ENCODE measurements at places on chromosomes 12 and 14.

GRCh38 chr12:78562368-78563205, 302.0 kb upstream of the SYT1 start:
- no peak for DNase-seq

GRCh38 chr12:46224386-46224785, 44.5 kb downstream of the SLC38A1 start:
- no peak for DNase-seq

DNA sequence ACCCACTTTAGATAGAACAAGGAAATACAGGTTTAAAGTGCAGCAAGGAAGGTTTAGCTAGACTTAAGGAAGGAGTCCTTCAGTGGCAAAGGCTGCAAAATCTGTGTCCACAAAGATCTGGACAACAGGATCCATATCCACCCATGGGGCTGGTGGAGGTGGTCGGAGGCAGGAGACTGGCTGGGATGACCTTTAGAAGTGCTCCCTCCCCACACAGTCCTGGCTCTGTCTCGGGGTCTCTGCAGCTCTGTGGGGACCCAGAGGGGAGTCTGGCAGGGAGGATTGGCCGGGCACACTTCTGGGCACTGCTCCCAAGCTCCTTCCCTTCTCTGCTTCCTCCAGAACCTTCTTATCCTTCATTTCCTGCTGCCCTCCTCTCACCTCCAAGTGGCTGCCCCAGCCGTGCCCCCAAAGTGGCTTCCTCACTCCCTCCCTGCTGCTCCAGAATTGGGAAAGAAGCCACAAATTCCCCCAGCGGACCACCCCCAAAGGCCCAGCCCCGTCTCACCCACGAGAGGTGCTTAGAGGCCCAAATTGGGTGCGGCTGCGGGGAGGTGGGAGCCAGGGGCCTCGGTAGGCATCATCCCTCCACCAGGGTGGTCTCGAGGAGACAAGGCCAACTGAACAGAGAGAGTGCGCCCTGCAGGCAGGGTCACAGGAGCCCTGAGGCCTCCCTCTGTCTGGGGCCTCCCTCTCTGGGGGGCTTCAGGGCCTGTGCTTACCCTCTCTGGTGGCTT, 21.9 kb upstream of the PGF start:
- DNase-seq: no peak

- no peak for DNase-seq
Measured at GRCh38 chr12:55720071-55720564, at the start of gene RDH5. Gene RDH5 (plus strand): TSS chr12:55720393. CDS start chr12:55721185, 792 bp downstream.

- DNase-seq: no peak
Measured at GRCh38 chr12:79124385-79124784, 259.8 kb downstream of the SYT1 start.

- no peak for DNase-seq
Measured at GRCh38 chr14:95885278-95885677, 8.6 kb downstream of the TUNAR start.

DNA sequence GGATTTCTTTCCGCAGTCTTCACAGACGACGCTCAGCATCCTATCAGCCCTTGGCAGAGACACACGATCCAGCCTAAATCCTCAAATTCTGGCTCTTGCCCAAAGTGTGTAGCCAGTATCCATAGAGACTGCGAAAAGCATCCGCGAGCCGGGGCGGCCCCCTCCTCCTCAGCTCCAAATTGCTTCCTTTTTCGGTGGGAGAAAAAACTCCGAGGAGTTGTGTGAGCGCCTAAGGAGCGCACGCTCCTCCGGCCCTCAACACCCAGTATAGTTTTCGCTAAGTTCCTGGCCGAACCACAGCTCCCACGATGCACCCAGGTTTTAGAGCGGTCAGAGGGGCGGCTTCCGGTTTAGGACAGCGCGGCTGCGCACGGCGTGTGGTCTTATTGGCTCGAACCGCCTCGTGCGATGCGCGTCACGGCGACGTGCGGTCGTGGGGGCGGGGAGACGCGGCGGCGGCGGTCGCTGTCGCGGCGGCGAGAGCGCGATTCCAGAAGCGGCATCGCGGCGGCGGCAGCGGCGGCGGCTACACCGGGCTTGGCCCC, at the start of gene ADIPOR2:
TSS of gene ADIPOR2 (plus strand) at position 493 of the 545 bp plus-strand sequence. CDS start 63,274 bp downstream, outside the sequence.
- DNase-seq: peak; percentile 73

DNA sequence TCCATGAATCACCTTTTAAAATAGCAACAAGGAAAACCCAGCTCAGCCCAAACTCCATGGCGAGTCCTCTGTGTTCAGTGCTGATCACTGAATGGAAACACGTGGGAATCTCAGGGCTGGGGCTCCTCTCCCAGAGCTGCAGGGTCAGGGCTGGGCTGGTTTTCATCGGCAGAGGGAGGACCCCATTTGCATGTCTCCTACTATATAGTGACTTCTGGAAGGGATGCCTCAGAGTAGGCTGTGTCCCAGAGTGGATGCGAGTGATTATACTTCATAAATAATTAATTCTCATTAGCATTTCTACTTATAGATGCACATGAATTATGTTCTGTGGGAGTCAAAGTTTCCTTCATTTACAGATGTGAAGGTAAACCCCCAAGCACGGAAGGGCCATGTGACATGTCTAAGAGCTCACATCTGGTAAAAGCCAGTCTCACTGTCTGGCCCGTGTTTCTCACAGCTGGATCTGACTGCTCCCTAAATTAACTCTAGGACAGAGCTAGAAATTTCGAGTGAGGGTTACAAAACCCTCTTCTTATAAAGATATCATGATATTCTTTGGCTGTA, 685.0 kb downstream of the TMEM121 start:
- no peak for DNase-seq

- no peak for DNase-seq
Measured at GRCh38 chr12:100189636-100190394, 10.8 kb upstream of the ACTR6 start.

GRCh38 chr14:55336162-55336561, 64.9 kb downstream of the FBXO34 start:
- no peak for DNase-seq

- DNase-seq: no peak
Measured at GRCh38 chr14:60508363-60508706, 611 bp upstream of the SIX6 start.

DNA sequence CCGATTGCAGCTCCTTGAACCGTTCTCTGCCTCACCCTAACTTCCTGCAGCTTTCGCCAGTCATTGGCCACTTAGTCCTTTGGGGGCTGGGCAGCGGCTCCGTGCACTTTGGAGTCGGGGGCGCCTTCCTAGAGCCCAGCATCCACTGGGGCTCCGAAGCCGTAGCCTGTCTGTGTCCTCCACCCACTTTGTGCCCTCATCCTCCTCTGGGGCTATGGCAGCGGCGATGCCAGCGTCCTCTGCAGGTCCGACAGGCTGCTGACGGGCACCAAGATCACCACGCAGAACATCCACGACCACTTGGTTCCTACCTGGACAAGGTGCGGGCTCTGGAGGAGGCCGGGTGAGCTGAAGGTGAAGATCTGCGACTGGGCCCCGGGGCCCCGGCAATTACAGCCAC, 11.8 kb upstream of the A2M start:
- DNase-seq: no peak

DNA sequence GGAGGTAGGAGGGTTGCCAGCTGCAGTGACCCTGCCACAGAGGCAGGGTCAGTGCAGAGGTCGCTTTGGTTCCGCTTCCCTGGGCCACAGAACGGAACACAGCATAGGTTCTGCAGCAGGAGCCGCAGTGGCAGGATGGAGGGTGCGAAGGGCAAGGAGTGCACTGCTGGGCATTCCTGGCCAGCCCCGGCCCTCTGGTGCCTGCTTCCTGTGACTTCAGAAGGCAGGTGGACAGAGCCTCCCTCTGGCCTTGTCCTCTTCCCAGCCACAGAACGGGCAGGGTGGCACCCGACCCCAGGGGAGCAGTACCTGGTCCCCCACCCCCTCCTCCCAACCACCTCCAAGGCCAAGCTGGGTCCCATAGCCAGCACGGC, 37.7 kb downstream of the SLC8B1 start:
- DNase-seq: no peak

DNA sequence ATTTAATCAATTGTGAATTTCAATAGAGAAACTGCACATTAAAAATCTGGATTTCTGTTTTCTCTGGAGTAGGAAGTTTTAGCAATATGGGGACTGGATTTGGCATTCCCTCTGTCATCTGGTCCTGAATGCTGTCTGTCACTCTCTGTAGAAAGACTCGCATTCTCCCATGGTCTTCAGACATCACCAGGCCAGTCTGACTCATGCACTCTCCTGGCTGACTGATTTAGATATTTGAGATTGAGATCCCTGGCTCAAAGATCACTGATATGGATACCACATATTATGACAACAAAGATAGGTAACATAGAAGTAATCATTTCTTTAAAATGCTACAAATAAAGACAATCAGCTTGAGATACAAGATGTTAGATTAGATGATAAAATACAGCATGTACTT, 524.5 kb downstream of the GALC start:
- no peak for DNase-seq

DNA sequence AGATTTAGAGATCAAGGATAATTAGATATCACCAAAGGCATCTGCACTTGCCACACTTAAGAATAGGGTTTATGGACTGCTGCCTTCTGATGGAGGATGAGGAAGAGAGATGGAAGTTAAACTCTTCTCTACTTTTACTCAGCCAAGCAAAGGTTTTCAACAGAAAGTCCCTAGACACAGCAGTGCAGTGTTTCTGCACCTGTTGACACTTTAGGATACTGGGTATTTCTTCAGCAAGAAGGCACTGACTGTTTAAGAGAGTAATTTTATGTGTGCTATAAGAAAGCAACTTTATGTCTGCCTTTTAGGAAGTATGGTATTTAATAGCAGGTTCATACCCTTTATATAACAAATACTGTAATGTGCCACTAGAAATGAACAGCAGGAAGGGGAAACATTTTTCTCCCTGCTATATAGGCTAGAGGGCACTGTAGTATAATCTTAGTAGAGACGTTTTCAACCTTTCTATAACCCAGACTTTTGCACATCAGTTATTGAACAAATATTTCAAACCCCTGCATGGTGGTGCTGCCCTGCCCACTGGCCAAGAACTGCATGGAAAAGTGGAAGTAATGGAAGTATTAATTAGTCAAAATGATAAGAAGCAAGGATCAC, 225.0 kb upstream of the GRIP1 start:
- DNase-seq: no peak

DNA sequence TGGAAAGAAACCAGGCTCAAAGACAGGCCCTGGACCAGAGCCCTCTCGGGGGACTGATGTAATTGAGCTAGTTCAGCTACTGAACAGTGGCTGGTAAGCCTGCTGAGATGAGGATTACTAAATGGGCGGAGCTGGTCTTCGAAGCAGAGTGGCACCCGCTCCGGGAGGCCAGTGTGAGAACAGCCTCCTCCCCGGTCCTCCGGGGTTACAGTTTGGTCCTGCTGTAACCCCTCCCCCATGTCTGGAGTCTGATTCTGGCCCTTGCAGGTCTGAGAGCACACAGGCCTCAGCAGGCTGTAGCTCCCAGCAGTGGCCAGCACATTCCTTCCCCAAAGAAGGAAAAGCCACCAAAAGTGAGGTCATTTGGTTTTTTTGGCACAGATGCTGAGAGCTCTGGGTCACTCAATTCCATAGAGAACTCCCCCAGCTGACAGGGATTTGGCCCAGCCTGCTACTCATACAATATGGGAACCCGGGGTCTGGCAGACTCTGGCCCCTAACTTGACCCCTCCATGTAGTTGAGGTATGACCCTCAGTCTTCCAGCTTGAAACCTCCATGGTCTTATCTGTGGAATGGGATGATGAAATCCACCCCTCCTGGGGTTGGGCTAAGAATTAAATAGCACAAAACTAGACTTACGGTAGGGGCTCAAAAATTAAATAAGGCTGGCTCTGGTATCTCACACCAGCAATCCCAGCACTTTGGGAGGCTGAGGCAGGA, 39.0 kb downstream of the ACTN1 start:
- no peak for DNase-seq

DNA sequence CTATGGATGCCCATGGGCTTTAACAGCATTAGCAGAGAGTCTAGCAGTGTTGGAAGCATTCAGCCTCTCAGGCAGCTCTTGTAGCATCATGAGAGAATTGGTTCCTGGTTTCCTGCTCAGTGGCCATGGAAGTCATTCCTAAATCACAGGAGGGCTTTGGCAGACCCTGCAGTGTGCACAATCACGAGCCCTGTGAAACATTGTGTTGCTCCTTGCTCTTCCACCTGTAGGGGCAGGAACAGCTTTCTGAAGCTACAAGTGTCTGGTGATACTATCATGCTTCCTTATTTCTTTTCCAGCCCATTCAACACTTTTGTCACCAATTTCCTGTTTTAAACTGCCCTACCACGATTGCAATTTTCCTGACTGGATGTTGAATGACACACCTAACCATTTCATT, 402.2 kb upstream of the USP15 start:
- DNase-seq: no peak

DNA sequence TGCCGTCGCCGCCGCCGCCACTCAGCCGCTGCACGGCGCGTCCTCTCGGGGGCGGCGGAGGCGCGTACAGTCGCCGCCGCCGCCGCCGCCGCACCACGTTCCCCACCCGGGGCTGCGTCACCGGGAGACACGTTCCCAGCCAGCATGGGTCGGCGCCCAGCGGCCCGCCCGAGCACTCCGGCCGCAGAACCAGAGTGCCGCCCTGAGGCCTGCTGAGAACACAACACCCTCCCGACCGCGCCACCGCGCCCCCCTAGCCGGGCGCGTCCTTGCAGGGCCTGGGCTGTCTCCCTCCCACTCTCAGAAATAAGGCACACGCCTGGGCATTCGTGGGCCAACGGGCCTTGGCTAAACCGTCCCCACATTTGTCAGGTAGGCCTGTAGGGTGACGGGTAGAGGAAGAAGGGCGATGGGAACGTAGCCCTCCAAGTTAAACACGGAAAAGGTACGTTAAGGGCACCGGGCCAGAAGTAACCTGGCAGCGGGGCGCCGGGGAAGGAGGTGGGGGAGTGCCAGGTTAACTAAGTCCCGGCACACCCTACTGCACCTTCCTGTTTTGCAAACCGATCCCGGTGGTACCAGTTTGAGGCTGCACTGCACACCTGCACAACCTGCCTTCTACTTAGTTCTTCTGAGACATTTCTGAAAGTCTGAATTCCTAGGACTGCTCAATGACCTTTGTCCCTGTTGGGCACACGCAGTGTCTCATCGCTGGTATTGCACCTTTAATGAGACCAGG, at the start of gene MAP4K5:
TSS of gene MAP4K5 (minus strand) at position 68 of the 739 bp plus-strand sequence. CDS start 520 bp downstream, outside the sequence.
- peak; percentile 78 for DNase-seq

- no peak for DNase-seq
Measured at GRCh38 chr12:3129301-3130056, 52.3 kb downstream of the TSPAN9 start.

- DNase-seq: no peak
Measured at GRCh38 chr12:94297876-94298505, 149.6 kb downstream of the PLXNC1 start.

DNA sequence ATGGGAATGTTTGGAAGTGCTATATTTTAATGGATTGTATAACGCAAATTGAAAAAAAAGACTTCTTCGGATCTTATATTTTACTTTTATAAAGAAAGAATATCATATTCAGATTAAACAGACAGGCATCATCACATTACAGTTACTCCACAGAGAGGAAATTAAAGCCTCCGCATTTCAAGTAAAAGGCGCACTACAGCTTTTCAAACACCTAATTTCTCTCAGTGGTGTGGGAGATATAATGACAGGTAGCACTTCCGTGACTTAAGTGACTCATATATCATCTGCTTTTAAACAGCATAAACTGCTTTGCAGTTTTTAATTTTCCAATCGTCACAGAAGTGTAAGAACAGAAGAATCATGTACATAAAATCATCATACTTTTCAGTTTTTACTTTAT, 751.4 kb downstream of the FSCB start:
- no peak for DNase-seq

Data from NK-92 treated with Interleukin-12 subunit alpha and Interleukin-12 subunit beta, amount 100 ng/mL, for 24 hours (cell line).